Large intestine (tissue), 12 donors: ENCODE measurements at places on chromosomes 2 and 18.
A peak's percentile ranks its signal among the peaks of the same experiment; 100 is the strongest.

DNA sequence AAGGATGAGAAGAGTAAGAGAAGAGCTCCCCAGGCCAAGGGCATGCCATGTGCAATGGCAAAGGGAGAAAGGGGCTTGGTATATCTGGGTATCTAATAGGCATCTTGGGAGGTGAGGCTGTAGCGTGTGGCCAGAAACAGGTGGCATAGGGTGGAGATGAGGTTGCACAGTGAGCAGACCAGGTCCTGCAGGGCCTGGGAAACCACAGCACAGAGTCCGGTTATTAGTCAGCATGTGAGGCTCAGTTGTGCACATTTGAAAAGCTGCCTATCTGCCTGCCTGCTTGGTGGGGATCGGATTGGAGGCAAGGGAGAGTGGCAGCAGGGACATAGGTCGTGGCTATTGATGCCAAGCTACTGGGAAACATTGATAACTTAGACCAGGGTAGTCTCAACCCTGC lies 190.6 kb downstream of the TPGS2 start:
- DNase-seq = no peak

- DNase-seq = no peak
Measured at GRCh38 chr18:49907346-49907929, 94.1 kb upstream of the ACAA2 start.

DNA sequence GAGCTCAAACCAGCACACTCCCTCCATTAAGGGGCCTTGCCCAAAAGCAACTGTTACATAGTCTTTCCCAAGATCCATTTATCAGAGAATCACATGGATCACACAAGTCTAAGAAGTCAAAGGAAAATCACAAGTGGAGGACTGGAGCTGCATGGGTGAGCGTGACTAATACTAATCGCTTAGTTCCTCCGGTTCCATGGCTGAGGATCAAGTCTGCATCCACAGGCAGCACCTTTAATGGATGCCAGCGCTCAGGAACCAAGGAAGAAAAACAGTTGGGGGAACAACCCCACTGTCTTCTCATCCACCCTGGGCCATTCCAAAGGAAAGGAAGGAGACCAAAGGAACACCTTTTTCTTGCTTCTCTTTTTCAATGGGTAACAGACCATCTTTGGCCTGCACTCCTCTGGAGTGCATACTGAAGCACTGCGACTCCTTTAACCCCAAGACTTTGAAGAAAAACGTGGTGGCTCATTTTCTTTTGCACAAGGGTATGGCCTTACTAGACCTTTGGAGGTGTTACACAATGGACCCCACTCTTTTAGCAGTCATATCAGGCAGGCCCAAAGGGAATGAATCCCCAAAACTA lies 9.2 kb upstream of the WDR33 start:
- DNase-seq = no peak

DNA sequence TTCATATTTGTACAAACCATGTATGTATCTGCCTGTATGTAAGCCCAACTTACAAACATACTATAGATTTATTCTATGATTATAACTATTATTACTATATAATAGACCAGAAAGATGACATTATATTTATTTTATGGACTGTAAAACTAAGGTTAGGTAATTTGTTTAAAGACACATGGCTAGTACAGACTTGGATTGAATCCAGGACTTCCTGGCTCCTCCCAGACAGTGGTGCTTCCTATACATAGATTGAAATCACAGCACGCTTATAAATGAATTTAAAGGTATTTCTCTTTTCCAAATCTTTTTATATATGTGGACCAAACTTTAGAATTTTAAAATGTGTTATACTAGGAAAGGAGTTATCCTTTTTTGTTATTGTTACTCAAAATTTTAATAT lies 151.6 kb upstream of the MYO3B start:
- DNase-seq = no peak

DNA sequence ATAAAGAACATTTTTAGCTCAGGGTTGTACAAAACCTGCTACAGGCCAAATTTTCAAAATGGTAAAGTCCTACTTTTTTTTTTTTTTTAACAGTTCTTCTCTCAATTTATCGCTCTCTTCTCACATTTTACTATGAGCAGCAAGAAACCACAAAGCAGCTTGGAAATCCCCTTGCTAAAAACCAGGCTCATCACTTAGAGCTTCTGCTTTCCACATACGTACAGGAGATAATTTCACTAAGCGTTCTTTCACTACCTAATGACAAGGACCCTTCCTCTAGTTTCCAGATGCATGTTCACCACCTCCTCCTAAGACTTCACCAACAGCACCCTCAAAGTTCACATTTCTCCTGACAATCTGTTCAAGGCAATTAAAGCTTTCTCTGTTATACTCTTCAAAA lies 294.9 kb upstream of the CYRIA start:
- no peak for DNase-seq

DNA sequence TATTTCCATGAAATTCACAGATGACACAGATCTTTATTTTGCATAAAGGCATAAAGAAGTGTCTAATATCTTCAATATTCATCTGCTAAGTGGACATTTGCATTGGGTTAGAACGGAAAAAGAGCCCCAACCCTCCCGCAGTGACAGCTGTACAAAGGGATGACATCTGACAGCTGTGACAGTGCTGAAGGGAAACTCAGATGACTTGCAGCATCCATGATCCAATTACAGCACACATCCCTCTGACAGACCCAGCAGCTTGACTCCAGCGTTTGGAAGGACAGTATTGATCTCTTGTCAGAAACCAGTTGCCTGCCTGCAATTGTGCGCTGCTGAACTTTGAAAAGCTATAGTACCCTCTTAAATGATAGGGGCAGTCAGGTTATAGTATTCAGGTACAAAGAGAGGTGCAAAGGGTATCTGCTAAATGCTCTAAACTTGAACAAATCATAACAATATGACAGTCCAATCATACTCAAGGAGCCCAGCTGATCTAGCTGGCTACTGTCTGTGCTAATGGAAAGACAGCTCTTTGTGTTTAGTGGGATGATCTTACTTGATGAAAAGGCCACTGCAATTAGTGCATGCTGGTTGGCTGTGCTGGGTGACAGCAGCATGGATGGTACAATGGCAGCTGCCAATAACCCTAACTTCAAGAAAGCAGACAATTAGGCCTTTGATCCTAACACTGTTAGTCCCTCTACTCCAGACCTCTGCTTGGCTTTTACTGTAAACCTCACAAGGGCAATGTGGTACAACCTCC lies 599.2 kb downstream of the NR4A2 start:
- no peak for DNase-seq

- DNase-seq = no peak
Measured at GRCh38 chr18:49494660-49495059, 7.6 kb upstream of the C18orf32 start.

DNA sequence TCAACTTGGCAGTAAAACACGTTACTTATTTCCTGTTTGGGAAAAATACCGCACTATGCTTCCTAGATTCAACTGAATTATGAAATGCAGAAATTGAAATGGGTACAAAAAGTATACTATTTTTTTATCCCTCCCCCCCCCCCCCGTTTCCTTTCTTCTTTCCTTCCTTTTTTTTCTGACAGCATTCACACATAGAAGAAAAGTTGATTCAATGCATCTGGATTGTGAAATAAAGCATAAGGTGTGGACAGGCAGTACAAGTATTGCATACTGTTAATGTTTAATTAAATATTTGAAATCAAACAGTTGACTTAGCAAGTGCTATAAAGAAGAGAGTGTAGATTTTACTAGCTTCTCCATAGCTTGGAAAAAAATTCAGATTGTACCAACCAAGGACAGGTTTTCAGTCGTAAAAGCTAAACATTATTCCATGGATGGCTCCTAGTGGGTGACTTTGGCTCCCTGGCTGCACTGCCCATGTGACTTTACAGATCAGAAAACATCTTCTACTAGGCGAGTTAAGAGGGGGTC lies 21.6 kb upstream of the AGFG1 start:
- DNase-seq = peak; percentile 88

- no peak for DNase-seq
Measured at GRCh38 chr2:2648094-2648493, 317.0 kb upstream of the MYT1L start.

- DNase-seq = no peak
Measured at GRCh38 chr2:175890636-175891242, 111.3 kb downstream of the LNPK start.

- DNase-seq = peak; percentile 80
Measured at GRCh38 chr18:5628512-5629255, 84.9 kb upstream of the EPB41L3 start.

DNA sequence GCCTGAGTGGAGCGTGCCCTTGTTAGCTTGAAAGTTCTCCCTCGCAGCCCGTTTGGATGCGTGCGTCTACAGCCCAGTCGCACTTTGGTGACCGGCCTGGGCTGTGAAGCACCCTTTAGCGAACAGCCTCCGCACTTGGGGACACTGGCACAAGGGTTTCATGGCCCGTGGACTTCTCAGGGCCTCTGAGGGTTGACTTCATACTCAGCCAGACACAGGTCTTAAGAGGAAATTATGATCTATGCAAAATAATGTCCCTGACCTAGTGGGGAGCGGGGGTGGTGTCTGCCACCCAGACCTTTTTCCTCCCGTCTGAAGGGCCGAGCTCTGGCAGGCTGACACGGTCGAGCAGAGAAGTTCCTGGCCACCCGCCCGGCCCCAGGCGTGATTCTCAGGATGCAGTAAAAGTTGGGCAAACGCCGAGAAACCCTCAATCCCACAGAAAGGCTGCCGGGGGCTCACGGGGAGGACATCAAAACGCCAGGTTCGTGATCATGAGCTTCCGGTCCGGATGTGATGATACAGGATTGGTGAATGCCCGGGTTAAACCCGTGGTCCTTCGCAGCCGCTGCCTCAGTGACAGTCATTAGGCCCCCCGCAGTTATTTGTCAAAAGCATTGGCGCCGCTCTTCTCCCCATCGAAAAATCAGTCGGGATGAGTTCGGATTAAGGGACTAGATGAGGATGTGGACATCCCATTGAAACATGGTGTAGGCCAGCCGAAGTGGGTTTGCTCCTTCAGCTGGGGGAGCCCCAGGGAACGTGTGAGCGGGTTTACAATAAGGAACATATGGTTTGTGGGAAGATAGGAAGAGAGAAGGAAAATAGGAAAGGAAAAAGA lies 3.6 kb upstream of the PAX3 start:
- no peak for DNase-seq

GRCh38 chr2:48414980-48415835 lies 114.7 kb upstream of the STON1 start:
- peak; percentile 81 for DNase-seq

DNA sequence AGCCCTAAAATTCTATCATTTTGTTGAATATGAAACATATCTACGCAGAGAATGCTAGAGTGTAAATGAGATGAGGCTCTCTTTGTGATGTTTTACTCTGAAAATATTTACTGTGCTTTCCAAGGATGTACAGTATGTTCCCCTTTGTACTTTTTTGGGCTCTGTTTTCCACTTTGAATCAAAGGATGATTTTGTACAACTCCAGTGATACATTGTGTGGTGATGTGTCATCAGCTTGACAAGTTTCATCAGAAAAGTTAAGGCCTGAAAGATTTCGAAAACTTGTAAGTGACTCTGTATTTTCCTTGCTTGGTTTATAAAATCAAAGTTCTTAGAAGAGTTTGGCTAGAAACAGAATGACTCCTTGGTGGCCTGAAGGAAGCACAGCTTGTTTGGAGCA lies 206.3 kb downstream of the LTBP1 start:
- no peak for DNase-seq
